ENCODE measurements at places on chromosomes 2 and 18.

GRCh38 chr18:50749945-50750344 lies 69.9 kb downstream of the MRO start:
- no peak for DNase-seq

- DNase-seq = no peak
Observed at GRCh38 chr2:147600223-147600622, 244.6 kb upstream of the ACVR2A start.

DNA sequence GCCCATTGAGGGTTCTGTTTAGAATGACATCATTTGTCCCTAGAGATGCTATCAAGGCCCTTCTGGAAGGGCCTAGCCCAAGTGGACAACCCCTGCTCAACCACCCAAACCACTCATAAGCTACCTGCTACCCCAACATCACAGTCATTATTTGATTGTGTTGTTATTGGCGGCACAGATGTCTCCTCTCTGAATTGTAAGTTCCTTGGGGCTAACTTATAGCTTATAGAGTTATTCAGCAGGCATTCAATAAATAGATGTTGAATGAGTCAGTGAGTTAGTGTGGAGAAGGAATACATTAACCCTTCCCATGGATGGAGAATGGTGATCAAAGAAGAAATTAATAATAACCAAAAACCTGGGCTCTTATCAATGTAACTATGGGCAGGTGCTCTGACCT lies 80.0 kb downstream of the ACAA2 start:
- no peak for DNase-seq

DNA sequence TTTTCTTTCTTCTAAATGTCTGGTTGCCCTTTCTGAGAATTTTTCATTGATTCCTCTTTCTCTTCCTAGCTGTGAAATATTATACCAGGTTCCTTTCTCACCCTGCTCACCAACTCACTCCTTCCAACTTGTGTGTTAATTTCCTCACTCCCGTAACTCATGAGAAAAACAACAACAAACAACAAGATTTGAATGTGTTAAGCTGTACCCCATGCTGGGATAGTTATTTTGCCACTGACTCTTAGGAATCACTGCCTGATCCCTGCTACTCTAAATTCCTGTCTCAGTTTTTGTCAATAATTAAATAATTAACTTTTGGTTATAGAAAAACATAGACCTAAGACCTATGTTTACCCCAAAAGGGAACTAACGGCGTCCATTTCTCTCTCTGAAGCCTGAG lies 242.7 kb downstream of the DPP10 start:
- no peak for DNase-seq

GRCh38 chr18:79680100-79680879 lies 687 bp downstream of the CTDP1 start:
- DNase-seq = peak; percentile 27

DNA sequence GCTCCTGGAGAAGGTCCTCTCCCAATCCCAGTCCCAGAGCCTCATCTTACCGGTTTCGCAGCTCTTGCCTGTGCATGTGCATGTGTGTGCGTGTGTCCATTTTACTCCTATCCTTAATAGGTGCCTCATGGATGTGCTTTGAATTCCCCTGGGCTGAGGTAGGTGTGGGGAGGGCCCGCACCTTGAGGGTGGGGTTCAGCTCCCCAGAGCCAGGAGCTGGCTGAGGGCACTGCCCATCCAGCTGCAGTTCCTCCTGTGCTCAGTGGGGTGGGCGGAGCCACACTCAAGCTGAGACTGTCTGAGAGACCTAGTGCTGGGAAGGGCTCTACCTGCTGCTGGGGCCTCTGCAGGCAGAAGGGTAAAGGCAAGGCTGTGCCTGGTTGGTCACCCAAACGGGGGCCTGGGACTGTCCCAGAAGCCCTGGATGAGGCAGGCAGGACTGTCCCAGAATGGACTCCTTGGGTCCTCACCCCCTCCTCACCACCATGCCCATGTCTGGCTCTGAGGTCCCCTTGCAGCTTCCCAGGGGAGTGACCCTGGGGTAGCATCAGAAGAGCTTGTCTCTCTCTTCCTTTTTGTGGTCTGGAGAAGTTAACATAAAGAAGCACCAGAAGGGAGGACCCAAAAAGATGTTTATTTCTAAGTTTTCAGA lies 8.9 kb downstream of the GDF7 start:
- DNase-seq = no peak

DNA sequence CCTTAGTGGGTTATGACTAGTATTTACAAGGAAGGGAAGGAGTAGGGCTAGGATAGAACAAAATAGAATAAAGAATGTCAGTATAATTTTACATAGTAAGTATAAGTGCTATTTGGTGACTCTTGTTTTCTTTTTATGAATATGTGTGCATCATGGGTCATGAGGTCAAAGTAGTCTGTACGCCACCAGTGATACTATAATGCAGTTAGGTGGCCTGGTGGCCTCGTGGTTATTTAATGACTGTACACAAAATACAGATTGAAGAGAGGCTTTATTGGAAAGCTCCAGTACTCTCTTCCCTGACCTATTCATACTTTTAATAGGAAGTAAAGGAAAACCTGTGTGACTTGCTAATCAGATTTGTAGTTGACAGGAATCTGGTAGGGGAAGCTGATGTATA lies 27.3 kb downstream of the CAB39 start:
- DNase-seq = no peak
